ENCODE measurements at places on chromosomes 6 and 20.

GRCh38 chr20:31573555-31574321 is 31.4 kb upstream of the ID1 start:
- no peak for DNase-seq

DNA sequence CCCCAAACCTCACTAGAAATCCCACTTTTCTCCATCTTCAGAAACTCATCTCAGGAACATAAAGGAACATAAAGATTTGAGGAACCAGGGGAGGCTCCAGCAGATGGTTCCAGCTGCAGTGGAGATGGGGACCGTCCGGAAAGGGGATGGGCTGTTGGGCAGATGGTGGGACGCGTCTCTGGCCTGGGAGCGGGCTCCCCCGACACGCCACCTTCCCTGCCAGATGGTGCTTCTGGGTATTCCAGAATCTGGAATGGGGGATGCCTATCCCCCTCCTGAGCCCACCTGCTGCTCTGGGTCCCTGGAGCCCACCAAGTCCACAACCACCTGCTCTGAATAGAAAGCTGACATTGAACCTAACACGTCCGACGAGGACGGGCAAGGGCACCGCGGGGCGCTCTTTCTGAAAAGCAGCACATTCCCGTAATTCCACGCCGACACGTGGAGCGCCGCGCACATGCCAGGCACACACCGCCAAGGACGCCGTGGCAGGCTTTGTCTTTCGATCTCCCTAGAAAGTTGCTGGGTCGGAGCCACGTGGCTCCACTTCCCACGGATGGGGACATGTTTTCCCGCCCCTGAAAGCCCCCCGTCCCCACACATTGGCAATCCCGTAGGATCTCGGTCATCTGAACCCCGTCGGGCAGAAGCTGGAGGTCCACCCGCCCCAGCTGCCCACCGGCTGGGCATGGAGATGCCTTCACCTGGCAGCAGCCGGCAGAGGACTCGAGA is 27.3 kb downstream of the SLC2A4RG start:
- DNase-seq: no peak

- DNase-seq: no peak
These were observed 99.1 kb downstream of the DLGAP4 start for GRCh38 chr20:36405255-36405654.

- DNase-seq: no peak
These were observed 21.9 kb downstream of the ZBTB46 start for GRCh38 chr20:63808964-63809674.

GRCh38 chr6:63764318-63764916 is 128.8 kb downstream of the PHF3 start:
- no peak for DNase-seq

- peak; percentile 60 for DNase-seq
These were observed 947.1 kb downstream of the TFAP2A start for GRCh38 chr6:9467741-9468140.

DNA sequence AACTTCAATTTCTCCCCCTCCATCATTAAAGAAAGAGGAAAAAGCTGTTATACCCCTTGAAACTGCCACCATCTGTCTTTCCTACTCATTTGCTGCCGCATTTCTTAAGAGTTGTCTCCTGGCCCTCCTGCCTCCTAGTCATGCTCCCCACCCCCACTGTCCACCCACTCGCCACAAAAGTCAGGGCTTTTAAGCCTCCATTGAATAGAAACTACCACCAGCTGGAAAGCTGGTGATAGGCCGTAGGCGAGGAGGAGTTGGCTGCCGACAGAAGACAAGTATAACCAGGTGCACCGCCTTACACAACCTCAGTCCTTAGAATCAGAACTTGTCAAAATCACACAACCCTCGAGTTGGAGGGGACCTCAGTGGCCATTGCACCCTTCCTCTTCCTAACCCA is 67.6 kb downstream of the B3GAT2 start:
- DNase-seq: no peak

- no peak for DNase-seq
These were observed 26.6 kb downstream of the PRKN start for GRCh38 chr6:162700966-162701365.

- no peak for DNase-seq
These were observed 8.9 kb upstream of the LPIN3 start for GRCh38 chr20:41331731-41332130.

DNA sequence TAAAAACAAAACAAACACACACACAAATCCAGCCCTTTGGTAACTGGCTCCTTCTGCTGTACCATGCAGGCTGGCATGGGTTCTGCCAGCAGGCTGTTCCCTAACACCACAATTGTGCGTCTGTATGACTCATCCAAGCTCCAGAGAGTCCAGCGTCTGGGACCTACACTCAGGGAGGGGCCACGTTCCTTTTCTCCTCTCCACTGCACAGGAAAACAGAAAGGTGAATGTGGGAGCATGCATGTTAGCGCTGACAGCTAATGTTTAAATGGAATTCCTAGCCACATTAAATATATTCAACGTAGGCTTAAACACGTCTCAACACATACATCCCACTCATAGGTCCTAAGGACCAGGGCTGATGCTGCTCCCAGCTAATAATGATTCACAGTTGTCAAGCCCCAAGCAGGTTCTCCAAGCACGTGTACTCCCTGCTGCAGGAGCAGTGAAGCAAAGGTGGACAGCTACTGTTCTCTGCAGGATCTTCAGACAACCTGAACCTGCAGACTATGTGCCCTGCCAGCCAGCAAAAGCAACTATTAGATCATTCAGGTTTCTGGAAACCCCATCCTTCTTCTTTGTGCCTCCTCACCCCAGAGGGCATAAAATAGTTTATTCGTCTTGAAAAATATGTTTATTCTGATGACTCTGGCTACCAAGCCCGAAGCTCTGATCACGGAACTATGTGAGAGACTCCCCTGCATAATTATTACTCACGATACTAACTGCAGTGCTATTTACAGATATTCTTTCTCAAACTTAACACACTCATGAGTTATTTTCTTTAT is 20.9 kb downstream of the MAP1LC3A start:
- peak; percentile 39 for DNase-seq

- DNase-seq: no peak
These were observed 1.9 kb upstream of the FOXF2 start for GRCh38 chr6:1387538-1387875.
